ENCODE measurements at places on chromosomes 2 and 18.

- DNase-seq: no peak
Measured at GRCh38 chr2:61722800-61723199, 131.1 kb downstream of the FAM161A start.

GRCh38 chr18:68893354-68893753 is 95.5 kb downstream of the CCDC102B start:
- no peak for DNase-seq

GRCh38 chr18:37309059-37309458 is 256.5 kb downstream of the CELF4 start:
- DNase-seq: no peak

DNA sequence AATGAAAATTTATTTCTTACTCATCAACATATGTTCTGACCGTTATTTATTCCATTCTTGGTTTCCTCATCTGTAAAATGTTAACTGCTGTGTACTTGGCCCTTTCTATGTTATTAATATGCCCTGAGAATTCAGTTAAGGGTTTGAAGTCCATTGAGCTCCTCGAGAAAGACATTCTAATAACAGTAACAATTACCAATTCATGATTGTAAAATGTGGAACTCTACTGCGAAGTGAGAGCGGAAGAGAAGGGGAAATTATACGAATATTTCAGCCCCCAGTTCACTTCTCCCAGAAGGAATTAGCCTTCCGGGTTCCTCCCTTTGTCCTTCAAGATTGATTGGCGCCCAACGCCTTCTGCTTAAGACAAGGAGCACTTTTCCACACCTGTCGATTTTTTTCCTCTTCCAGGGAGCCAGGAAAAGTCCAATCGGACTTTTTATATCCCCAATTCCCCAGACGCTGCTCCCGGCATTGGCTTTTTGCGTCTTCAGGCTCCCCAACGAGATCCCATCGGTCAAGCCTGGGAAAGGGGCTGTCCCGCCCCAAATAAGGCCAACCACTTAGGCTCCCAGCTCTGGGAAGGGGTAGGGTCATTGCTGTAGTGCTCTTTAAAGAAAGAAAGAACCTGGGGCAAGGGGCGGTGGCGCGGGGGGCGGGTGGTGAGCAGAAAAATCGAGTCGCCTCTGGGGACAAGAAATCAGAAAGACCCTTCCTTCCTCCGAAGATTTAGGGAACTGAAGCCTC is 1.6 kb downstream of the DSC2 start:
- DNase-seq: peak; percentile 64

DNA sequence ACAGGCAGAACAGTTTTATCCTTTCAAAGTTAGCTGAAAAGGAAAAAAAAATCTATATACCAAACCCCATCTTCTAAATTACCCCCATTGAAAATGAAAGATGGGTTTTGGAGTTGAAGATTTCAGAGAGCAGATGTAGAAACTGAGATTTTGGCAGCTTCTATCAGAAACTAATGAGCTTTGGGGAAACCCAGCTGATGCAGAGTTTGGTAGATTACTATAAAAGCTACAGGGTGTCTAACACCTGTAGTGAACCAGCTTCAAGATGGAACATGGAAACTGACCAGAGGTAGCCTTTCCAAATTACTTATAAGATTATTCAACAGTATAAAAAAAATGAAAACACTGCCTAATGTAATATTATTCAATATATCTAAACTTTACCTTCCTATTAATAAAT is 583.1 kb downstream of the XIRP2 start:
- no peak for DNase-seq

GRCh38 chr2:12316476-12316875 is 400.3 kb upstream of the TRIB2 start:
- DNase-seq: no peak

GRCh38 chr2:36570416-36570815 is 27.6 kb downstream of the FEZ2 start:
- no peak for DNase-seq

GRCh38 chr18:7742224-7742623 is 175.1 kb downstream of the PTPRM start:
- DNase-seq: no peak

DNA sequence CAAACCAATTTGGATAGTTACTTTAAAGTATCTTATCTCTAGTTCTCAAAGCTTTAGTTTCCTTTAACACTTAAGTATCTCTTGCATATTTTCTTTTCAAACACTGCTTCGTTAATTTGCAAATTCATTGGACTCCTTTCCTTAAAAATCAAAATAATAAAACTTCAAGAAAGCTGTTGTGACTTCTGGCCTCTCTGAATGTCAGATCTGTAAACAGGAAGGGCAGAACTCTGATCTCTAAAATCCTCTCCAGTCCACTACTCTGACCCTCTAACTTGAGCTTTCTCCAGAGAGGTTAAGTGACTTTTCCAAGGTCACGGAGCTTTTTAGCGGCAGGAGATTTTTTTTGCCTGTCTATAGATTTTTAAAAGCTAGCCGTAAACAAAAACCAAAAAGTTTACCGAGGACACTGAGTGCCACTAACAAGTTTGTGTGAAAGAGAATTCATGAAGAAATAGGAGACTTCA is 155.5 kb downstream of the TGIF1 start:
- no peak for DNase-seq

DNA sequence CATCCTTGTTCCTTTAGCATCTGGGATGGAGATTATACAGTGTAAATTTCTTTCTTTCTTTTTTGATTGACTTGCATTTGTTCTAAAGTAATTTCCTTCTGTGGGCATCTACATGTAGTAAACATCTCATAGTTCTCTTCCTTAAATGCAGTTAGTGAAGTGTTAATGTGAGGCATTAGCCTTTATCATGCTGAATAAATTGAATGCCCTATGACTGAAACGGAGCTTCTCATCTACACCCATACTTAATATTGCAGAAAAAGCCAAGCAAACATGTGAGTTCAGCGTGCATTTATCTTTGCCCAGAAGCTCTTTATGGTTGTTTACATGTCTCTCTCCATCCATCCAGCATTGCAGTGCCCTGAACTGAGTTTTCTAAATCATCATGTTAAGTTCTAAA is 58.3 kb downstream of the LYPD1 start:
- no peak for DNase-seq

DNA sequence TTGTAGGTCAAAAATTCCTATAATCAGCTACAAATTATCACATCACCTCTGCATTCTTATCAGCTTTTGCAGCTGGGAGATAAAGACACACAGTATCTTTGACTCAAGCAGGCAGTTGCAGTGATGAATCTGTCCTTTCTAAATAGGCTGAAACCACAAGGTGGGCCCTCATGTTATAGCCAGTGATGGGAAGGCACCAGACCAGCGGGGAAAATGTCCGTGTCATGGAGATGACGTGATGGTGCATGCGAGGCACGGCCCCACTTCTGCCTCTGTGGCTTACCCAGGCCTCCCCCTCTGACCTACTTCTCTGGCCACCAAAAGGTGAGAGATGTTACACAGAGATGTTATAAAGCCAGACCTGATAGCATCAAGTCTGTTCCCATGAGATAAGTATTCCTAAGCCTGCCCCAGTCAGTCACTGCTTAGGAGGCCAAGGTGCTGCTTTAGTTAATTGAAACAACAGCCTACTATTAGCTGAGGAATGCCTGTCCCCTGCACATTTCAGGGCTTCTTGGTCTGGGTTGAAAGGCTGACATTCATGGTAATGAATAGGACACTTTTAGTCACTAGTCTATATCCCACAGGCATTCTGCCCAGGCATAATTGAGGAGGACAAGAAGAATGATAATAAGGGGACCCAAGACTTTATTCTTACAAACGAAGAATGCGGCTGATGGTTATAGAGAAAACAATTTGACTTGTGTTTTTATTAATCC is 327.9 kb downstream of the LPIN1 start:
- DNase-seq: no peak

- no peak for DNase-seq
Measured at GRCh38 chr2:239324456-239324855, 76.4 kb downstream of the HDAC4 start.

- no peak for DNase-seq
Measured at GRCh38 chr18:80238651-80239260, 8.6 kb downstream of the PARD6G start.

DNA sequence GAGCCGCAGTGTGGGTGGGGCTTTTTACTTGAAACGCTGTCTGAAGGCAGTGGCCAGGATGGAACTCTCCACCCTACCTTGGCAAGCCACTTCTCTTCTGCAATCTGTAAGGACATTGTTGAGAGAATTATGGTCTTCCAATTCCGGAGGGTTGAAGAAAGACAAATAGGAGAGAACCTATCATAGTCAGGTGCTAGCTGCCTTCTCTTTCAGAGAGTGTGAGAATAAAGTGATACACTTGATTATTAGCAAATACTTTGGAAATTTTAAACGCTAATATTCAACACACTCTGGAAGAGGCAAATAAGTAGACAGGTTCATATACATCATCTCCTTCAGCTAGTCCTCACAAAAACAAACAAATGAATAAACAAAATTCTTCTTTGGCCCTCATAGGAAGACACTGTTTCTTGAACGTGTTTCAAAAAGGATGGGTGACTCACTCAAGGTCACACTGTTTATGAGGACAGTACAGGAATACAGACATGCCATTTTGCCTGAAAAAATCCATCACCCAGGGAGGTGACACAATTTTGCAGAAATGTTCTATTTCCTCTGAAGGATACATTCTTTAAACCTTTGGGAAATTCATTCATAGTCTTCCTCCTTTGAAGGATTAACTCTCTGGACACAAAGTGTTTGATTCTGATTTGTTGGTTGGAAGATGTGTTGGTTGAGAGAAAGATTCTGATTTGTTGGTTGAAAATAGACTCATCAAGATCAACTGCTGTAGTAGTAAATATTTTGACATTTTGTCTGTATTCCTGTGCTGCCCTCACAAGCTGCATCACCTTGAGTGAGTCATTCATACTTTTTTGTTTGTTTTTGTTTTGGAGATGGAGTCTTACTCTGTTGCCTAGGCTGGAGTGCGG is 2.2 kb upstream of the IL1RN start:
- DNase-seq: no peak

GRCh38 chr18:45066210-45066609 is 385.5 kb downstream of the SETBP1 start:
- DNase-seq: no peak

- no peak for DNase-seq
Measured at GRCh38 chr2:239271882-239272281, 128.9 kb downstream of the HDAC4 start.

GRCh38 chr2:54396107-54396506 is 60.0 kb upstream of the SPTBN1 start:
- DNase-seq: no peak

GRCh38 chr2:173278794-173279526 is 75.7 kb upstream of the CDCA7 start:
- DNase-seq: no peak

DNA sequence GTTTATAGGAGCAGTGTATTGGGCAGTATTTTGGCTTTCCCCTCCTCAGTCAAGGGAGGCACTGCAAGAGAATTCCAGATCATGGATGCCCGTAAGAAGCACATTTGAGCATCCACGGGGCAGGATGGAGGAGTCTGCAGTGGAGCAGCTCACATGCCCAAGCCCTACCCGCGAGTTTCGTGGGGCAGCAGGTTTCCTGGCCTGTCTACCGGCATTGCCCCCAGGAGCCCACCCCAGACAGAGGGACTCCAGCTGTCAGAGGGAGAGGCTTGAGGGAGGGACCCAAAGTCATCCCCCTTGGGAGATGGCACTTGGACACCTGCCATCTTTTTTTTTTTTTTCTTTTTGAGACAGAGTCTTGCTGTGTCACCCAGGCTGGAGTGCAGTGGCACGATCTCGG is 31.3 kb downstream of the TMEM177 start:
- no peak for DNase-seq

GRCh38 chr2:23283653-23284052 is 101.3 kb upstream of the KLHL29 start:
- no peak for DNase-seq

DNA sequence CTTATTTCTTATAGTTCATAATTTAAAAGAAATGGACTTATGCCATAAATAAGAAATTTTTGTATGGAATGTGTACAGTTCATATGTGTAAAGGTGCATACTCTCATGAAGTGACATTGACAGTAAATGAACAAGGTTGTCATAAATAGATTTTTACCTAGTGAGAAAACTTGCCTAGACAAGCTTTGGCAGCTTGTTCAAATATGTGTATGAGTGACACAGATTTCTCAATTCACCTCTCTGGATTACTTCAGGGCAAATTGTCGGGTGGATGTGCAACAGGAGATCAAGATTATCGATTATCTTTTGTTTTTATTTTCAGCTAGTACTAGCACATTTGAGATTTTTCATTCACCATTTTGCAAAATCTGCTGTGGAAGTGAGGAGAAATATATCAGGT is 758.1 kb upstream of the ACVR2A start:
- no peak for DNase-seq

DNA sequence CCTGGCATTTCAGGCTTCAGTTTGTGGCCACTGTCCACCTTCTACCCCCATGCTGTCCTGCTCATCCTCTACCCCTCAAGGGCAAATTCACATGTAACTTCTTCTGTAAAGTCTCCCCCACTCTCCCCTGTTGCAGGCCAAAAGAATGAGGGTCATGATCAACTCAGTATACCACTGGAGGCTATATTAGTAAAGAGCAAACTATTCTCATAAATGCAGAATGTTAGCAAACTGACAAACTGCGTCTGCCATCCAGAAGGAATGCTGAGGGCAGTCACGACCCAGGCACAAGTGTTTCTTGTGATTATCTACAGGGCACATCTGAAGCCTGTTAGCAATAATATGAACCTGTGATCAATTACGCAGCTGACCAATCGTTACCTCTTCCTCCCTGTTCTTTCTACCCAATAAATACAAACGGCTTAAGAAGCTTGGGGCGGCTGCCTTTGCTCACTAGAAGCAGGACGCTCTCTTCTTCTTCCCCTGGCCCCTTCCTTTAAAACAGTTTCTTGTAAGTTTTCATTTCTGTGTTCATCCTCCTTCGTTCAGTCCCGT is 58.3 kb downstream of the SEPTIN10 start:
- DNase-seq: no peak

DNA sequence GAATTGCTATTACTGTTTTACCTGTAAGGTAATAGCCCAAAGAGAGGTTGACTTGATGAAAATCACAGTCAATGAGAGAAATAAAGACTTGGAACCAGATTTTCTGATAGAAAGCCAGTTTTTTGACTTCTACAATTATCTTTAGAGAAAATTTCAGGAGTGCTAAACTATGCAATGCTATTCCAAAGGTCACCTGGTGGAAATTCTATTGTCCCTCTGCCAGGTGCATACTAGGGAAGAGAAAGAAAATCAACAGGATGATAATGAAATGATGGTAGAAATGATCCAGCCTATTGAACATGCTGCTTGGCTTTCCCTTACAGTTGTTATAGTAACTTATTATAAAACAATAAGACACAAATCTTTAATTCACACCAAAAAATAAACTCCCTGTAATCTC is 85.0 kb downstream of the FASTKD2 start:
- DNase-seq: no peak

- DNase-seq: peak; percentile 56
Measured at GRCh38 chr2:28821295-28821958, 10.8 kb downstream of the SPDYA start.

All from WTC11 (cell line).